ENCODE measurements at places on chromosomes 7 and 10.
A peak's percentile ranks its signal among the peaks of the same experiment; 100 is the strongest.

- peak; percentile 12 for DNase-seq
Observed at GRCh38 chr10:83605783-83606630, 533.3 kb upstream of the GHITM start.

DNA sequence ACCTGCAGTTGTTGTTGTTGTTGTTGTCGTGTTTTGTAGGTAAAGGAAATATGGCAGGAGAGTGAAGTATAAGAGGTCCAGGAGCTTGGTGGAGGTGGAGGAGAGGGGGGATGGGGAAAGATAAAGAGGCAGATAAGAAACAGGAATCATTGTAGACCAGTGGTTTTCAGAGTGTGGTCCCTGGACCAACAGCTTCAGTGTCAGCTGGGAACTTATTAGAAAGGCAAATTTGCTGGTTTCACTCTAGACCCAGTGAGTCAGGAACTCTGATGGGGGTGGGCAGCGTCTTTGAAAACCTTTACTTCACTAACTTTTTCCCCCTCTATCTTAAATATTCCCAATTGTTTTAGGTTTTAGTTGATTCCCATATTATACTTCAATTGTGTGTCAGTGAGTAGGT lies 241.5 kb downstream of the AUTS2 start:
- DNase-seq = no peak

- no peak for DNase-seq
Observed at GRCh38 chr7:128073671-128074310, 42.6 kb upstream of the LRRC4 start.

- DNase-seq = no peak
Observed at GRCh38 chr7:1250901-1251300, 18.2 kb downstream of the UNCX start.

DNA sequence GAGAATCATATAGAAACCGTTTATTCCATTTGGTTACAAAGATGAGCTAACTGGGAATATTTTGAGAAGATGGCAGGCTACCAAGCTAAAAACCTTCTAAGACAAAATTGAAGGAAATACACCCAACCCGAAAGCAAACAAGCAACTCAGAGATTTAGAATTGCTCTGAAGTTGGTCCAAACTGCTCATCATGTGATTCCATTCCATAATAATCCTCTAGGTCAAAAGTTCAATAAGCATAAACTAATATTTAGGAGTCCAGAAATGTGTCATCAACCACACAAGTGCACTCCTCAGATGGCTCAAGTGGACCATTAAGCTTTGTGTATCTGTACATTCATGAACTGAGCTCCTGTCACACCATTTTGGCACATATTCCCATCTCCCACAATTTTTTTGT lies 28.7 kb downstream of the DGKI start:
- no peak for DNase-seq

DNA sequence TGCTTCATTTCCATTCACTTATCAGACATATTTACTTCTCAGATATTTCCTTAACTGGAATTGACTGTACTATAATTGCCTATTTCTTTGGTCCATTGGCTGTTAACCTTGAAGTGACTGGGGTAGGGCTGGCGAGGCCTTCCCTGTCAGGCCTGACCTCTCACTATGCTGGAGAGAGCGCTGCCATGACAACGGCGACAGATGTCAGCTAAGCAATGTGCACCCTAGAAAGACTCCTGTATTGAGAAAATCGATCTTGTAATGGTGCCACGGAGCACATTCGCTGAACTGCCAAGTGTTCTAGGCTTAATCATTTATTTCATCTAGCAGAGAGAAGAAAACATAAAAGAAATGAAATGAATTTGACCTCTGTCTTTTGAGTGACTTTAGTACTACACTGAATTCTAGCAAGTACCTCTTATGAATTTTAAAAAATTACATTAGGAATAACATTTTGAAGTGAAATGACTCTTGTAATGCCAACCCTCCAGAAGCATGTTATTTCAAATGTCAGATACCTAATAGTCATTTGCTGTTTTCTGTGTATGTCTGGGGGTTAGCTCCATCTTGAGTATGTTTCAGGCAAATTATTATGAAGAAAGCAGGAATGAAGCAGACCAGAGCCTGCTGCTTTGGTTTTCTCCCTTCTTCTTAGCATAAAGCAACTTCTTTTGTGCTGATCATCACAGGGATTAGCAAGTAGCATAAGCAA lies 148.0 kb downstream of the SNX10 start:
- DNase-seq = no peak

GRCh38 chr10:86665218-86665607 lies 3.1 kb upstream of the LDB3 start:
- no peak for DNase-seq
